IPS-NIHi11 (cell line): ENCODE measurements at places on chromosomes 7 and 10.

- no peak for DNase-seq
Observed at GRCh38 chr7:39921506-39922175, 28.4 kb upstream of the CDK13 start.

DNA sequence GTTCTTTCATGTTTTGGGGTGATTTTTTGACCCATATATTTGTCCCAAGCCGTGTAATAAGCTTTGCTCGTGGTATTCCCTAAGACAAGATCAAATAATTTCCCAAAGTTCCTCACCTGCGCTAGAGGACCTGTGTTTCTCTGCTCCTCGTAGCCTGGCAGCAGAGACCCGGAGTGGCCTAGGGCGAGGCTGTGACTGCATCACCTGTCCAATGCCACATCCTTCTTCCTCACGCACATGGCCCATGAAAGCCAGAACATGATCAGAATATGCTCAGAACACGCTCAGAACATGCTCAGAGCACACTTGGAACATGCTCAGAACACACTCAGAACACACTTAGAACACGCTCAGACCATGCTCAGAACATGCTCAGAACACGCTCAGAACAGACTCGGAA is 23.8 kb downstream of the EN2 start:
- DNase-seq = no peak

GRCh38 chr7:129642871-129643549 is 31.5 kb downstream of the NRF1 start:
- no peak for DNase-seq

- DNase-seq = no peak
Observed at GRCh38 chr7:107854989-107855388, 36.0 kb upstream of the DLD start.

DNA sequence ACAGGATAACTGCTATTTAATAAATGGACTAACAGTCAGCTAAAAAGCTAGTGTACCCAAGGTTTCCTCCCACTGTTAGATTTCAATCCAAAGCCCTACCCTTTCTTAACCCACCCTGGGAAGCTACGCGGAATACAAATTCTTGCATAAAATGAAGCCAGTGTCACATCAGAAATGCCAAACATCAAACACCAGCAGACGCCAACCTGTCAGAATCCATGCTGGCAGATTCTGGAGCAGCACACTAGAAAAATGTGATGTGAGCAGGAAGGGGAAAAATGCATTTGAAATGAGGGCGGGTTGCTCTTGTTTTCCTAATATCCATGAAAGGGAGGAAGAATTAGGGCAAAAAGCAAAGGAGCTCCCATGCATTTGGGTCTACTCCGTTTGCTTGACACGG is 16.1 kb upstream of the JCAD start:
- DNase-seq = no peak
